Effector memory CD4-positive, alpha-beta T cell (primary cell): ENCODE measurements at places on chromosomes 1 and 21.

- peaks cover 19% of the 10 kb centered on the region for H3K4me1 ChIP-seq
- peaks cover 5% of the 10 kb centered on the region for H3K36me3 ChIP-seq
- peak overlapping the region; percentile 54 for H3K27ac ChIP-seq
- DNase-seq, result no peak
- no peak overlapping the region for H3K4me3 ChIP-seq
These were observed 86.8 kb downstream of the LRRC8C start for GRCh38 chr1:89719502-89720306.

DNA sequence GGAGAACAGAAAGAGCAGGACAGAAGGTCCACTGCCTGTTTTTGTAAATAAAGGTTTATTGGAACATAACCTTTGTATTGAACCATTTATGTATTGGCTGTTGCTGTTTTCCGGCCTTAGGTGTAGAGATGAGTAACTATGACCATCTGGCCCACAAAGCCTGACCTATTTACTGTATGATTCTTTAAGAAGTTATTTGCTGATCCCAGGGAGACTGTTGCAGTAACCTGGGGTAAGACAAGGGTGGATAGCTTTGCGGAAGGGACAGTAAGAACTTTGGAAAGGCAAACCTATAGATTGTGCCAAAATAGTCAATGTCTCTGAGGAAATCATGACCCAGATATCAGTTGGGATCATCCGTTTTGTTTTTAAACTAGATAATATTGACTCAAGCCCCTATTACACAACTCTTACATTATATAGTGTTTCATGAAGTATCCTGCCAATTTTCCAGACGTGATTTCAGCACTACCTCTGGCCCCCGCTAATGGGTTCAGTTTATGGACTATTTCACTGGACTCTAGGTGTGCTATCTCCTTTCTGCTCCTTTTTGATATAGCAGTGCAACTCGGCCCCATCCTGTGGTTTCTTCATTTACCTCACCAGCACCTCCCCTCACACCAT is 20.8 kb upstream of the TLCD4 start:
- H3K4me1 ChIP-seq, result no peaks in the 10 kb centered on the region
- H3K4me3 ChIP-seq, result no peak overlapping the region
- H3K36me3 ChIP-seq, result no peaks in the 10 kb centered on the region
- H3K27me3 ChIP-seq, result no peaks in the 10 kb centered on the region
- no peak overlapping the region for H3K27ac ChIP-seq

DNA sequence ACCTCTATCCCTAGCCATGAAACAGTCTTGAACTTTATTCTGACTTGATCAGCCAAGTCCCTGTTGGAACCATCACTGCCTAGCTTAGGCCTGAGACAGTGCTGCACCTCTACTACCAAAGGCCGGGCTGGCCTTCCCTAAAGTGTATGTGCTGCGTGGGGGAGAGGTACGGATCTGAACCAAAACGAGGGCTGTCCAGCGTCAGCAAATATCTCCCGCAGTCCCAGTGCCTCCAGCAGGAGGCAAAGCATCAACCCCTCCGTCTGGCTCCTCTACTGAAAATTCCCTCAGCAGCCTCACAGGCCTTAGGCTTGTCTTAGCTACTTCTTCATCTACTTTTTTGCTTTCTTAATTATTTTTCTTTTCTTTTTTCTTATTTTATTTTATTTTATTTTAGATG is 33.3 kb upstream of the KIF26B start:
- H3K36me3 ChIP-seq, result no peaks in the 10 kb centered on the region
- no peaks in the 10 kb centered on the region for H3K27me3 ChIP-seq
- DNase-seq, result no peak
- no peak overlapping the region for H3K4me3 ChIP-seq
- H3K4me1 ChIP-seq, result no peaks in the 10 kb centered on the region
- no peak overlapping the region for H3K27ac ChIP-seq

- peaks cover 62% of the 10 kb centered on the region for H3K36me3 ChIP-seq
- no peak for DNase-seq
- peaks cover 15% of the 10 kb centered on the region for H3K4me1 ChIP-seq
These were observed 104.7 kb downstream of the JAK1 start for GRCh38 chr1:64861611-64862010.

DNA sequence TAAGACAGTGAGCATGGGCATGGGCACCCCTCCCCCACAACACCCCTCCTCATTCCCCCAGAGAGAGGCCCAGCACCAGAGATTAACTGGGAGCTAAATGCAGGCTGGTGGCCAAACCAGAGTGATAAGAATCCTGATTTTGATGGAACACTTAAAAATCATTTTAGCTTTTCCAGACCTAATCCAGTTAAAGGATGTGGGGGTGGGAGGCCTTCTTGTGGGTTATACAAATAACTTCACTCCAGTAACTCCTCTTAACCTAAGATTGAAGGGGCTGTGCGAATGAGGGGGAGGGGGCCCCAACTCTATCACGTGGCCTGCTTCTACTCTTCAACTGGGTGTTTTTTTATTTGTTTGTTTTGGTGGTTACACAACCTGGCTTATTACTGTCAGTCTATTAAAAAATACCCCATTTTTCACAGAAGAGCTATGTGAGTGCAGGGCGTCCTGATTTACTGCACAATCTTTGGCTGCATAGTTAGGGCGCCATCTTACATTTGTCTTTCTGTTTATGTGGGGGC is 398.1 kb upstream of the LYPLAL1 start:
- no peak overlapping the region for H3K27ac ChIP-seq
- no peaks in the 10 kb centered on the region for H3K4me1 ChIP-seq
- no peaks in the 10 kb centered on the region for H3K36me3 ChIP-seq
- DNase-seq, result no peak
- H3K27me3 ChIP-seq, result no peaks in the 10 kb centered on the region

GRCh38 chr21:34945288-34945687 is 103.8 kb downstream of the RUNX1 start:
- H3K4me3 ChIP-seq, result no peak overlapping the region
- no peaks in the 10 kb centered on the region for H3K36me3 ChIP-seq
- no peak overlapping the region for H3K27ac ChIP-seq
- DNase-seq, result no peak
- no peaks in the 10 kb centered on the region for H3K27me3 ChIP-seq

- no peak overlapping the region for H3K27ac ChIP-seq
- no peak for DNase-seq
- H3K4me1 ChIP-seq, result no peaks in the 10 kb centered on the region
These were observed 194.2 kb upstream of the FMN2 start for GRCh38 chr1:239897458-239897857.

DNA sequence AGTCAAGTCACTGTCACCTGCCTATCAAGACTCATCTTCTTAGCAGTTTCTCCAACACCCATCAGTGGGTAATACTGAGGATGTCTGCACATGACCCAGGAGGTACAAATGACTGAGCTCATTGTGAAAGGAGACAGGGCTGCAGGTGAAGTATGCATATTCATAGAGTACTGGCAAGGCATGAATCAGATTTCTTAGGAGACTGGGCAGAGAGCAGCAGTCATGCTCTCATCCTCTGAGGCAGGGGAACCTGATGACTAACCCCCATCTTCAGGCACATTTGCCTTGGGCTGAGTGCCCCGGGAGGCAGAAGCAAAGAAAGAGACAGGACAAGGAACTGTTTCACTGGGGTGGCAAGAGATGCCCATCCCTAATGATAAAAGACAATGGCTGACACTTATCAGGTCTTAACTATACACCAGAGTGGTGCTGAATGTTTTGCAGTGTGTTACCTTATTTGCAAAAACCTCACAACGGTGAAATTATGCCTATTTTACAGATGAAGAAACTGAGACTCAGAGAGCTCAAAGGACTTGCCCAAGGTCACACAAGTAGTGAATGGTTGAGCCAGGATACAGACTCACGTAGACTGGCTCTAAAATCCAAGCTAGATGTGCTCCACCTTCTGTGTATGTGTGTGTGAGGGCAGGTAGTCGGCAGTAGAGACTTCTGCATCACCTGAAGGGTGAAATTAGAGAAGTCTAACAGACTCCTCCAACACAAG is 9.2 kb upstream of the GRHL3 start:
- no peak overlapping the region for H3K27ac ChIP-seq
- no peaks in the 10 kb centered on the region for H3K4me1 ChIP-seq
- H3K27me3 ChIP-seq, result no peaks in the 10 kb centered on the region

DNA sequence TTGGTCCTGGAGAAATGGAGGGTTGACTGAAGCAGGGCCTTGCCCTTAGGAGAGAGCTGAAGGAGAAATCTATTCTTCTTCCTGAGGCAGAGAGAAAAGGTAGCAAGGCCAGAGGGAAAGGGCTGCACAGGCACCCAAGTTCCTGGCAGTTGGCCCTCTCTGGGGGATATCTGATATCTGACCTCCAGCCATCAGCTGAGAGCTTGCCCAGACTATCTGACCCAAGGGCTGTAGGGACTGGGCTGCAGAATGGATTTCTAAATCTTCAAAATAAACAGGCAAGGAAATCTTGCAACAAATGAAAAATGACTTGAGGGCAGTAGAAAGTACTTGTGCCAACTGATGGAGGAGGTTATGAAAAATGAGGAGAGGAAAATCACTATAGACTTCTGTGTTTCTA is 498 bp upstream of the CLCA2 start:
- no peak overlapping the region for H3K4me3 ChIP-seq
- H3K27me3 ChIP-seq, result no peaks in the 10 kb centered on the region
- DNase-seq, result no peak
- H3K4me1 ChIP-seq, result no peaks in the 10 kb centered on the region
